Stimulated activated effector memory CD8-positive, alpha-beta T cell treated with anti-CD3 and anti-CD28 coated beads, Interleukin-12 subunit alpha, Interleukin-12 subunit beta, amount 100 ng/mL, for 72 hours (primary cell): ENCODE measurements at places on chromosomes 1 and 21.

DNA sequence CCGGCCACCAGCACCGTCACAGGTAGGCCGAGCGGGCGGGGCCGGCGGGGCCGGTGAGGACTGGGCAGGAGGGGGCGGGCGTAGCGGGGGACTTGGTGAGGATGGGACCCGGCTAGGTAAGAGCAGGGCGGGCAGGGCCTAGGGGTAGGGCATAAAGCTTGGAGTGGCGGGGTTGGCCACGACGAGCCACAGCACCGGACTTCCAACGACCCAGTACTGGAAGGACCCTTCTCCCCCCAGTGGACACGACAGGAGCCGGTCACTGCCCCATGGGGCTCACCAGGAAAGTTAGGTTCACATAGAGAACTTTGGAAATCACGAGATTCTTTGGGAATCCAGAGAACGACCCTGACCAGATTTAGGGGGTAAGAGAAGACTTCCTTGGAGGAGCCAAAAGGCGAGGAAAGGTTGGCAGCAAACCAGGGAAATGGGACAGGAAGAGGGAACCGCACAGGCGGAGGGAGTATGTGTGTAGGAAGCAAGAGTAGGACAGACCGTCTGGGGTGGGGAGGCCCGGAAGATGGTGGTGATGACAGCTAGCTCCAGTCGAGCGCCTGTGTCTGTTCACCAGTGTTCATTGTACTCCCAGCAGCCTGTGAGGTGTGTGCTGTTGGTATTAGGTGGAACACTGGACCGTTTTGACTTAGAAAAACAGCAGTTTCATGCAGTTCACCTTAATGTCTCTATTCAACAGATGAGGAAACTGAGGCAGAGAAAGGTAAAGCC lies 20.4 kb downstream of the ZNF362 start:
- no peak for DNase-seq

- no peak for DNase-seq
Observed at GRCh38 chr1:161099090-161099802, 1.1 kb downstream of the KLHDC9 start.

GRCh38 chr1:204123376-204123775 lies 28.5 kb downstream of the ETNK2 start:
- DNase-seq, result no peak

- no peak for DNase-seq
Observed at GRCh38 chr1:1348420-1349255, 580 bp downstream of the DVL1 start.

GRCh38 chr21:41112740-41113692 lies 54.9 kb upstream of the BACE2 start:
- DNase-seq, result no peak

DNA sequence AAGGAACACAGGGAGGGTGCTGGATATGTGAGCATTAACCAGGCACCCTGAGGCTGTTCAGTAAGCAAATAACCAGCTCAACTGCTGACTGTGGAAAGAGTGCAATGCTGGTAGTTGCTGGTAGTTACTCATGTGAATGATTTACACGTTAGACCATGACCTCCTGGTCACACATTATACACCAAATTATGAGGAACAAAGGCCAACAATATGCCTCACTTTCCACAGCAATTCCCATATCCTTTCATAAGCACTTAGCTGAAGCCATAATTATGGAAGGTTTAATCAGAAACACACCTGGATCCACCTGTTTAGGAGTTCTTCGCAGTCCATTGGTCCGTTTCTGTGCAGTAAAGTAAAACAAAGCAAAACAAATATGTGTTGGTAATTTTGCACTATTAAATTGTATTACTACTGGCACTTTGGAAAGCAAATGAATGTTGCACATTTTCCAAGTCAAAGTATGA lies 281.8 kb downstream of the VAV3 start:
- no peak for DNase-seq

GRCh38 chr1:223670458-223671159 lies 5.1 kb upstream of the CAPN8 start:
- no peak for DNase-seq

GRCh38 chr1:113233441-113233840 lies 156.9 kb upstream of the MAGI3 start:
- no peak for DNase-seq

- no peak for DNase-seq
Observed at GRCh38 chr1:197011614-197012013, 34.3 kb downstream of the CFHR5 start.

- no peak for DNase-seq
Observed at GRCh38 chr1:115330480-115331013, 7.5 kb downstream of the NGF start.

GRCh38 chr1:99180915-99181314 lies 83.4 kb upstream of the PLPPR4 start:
- no peak for DNase-seq

DNA sequence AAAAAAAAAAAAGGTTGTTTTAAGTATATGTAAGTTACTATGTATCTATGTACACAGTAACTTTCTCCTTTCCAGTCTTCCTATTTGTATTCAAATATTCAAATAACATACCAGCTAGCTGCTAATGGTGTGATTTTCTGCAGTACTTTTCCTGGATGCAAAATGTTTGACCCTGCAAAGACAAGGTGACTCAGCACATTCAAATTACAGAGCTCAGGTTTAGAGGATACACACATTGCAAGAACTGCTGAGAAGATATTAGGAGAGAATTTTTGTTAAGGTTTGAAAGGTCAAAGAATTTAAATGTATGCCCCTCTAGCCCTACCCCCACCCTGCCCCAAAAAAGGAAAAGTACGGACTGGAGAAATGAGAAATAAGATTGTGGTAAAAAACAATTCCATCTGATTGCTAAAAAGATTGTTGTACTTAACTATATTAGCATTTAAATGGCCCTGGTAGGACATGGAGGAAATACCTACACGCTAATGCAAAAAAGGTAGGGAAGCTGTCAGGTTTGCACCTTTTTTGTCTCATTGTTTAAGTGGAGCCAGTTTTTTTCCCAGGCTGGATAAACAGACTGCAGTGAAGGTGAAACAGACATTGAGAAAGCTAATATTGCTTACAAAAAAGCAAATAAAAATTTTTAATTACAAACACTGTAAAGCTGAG lies 45.6 kb downstream of the ZNF281 start:
- no peak for DNase-seq

GRCh38 chr1:19762175-19762779 lies 37.4 kb downstream of the TMCO4 start:
- peak; percentile 11 for DNase-seq

DNA sequence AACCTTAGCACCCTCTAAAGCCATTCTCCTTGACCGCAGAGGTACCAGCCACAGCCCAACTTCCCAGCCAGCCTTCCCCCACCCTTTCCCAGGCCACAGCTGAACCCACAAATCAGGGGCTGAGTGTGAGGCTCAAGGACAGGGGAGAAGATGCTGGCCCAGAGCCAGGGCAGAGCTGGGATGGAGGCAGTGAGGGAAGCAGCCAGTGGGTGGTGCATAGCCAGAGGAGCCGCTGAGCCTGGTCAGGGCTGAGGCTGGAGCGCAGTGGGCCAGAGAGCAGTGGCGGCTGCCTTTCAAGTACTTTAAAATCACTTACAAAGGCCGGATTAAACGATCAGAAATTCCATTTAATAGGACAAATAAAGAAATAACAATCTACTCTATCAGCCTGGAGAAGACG lies 36.3 kb downstream of the DMAP1 start:
- DNase-seq, result no peak
